Kidney epithelial cell (primary cell): ENCODE measurements at places on chromosomes 11 and 22. TPM values are rescaled to one million over a fixed set of nuclear protein-coding genes. Genes with fewer than 3 reads are reported as not detected.

The MMP13 gene
- total RNA-seq = 0.13 TPM in 1 of 2 replicates, not detected in the other

The OR51I1 gene
- total RNA-seq = not detected in 2 replicates

The SGSM1 gene
- total RNA-seq = 0.25 and 0.55 TPM in 2 replicates

The CDC42EP2 gene
- 37.4 and 46.4 TPM in 2 replicates for total RNA-seq

The TMEM218 gene
- total RNA-seq = 19.6 and 28.3 TPM in 2 replicates

The MS4A10 gene
- not detected in 2 replicates for total RNA-seq
